ENCODE measurements at places on chromosomes 12 and 14.

DNA sequence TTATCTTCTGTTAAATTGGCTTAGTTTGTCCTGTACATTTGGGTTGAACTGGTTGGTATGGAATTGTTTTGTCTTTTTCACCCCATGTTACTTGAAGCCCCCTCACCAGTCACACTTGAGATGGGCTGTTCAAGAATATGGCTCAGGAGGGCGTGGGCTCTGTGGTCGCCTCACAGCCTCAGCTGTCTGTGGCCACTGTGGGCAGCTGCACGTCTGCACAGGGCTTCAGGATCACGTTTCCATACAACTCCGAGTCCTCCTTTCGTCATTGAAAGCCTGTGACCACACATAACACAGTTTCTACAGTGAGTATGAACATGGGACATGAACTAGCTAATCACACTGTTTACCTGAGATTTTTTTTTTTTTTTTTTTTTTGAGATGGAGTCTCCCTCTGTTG lies 81.3 kb downstream of the MOK start:
- no peak for DNase-seq

- DNase-seq, result no peak
Observed at GRCh38 chr14:96576937-96577336, 74.8 kb downstream of the PAPOLA start.

GRCh38 chr12:42643881-42644579 lies 54.5 kb upstream of the PRICKLE1 start:
- no peak for DNase-seq

DNA sequence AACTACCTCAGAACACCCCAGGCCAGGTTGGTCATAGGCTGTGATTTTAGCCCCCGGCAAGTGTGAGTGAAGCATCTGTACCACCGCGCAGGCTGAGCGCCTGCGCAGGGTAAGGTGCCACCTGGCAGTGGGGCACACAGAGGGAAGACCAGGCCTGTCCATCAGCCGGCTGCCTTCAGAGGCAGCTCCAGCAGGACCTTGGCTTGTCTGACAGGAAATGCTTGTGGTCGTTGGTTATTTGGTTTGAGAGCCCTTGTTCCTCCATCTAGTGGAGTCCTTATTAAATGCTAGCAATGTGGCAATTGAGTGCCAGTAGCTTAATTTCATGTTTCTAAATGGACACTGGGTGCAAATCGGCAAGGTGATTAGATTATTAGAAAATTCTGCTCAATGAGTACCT lies 27.5 kb downstream of the SLC25A29 start:
- DNase-seq, result no peak

GRCh38 chr14:57725399-57726077 lies 140.4 kb downstream of the SLC35F4 start:
- DNase-seq, result no peak

DNA sequence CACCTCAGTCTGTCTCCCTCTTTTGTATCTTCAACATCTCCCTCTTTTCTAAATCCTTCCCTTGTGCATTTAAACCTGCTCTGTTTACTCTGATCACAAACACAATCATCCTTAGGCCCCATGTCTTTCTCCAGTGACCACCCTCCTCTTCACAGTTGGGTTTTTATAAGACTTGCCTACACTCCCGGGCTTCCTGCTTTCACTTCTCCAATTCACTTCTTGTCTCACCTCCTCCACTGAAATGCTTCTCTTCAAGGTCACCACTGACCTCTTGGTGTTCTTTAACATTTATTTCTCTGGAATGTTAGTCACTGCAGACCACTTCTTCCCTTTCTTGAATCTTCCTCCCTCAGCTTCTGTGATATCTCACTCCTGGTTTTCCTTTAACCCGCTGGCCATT lies 8.7 kb upstream of the SMCO2 start:
- no peak for DNase-seq

DNA sequence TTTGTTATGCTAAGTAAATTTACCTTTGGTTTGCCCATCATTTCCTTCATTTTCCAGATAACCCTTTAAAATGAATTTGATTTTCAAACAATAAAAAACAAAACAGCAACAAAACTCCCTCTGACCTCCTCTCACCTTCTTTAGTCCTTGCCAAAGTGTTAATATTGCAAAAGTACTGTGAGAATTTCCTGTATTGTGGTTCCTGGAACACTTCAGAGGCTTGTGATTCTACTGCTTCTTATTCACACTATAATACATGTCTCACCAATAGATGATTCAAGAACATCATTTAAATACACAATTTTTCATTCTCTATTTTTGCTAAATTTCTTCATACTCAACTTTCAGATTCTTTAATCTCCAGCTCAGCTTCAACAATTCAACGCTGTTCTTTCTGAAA lies at the start of gene KLRD1:
Gene KLRD1, plus strand, starts transcription at position 241 of the 400 bp plus-strand sequence. CDS start 208 bp downstream, outside the sequence.
- no peak for DNase-seq

- peak; percentile 20 for DNase-seq
Observed at GRCh38 chr12:59186451-59186850, 266.1 kb upstream of the LRIG3 start.

- DNase-seq, result peak; percentile 56
Observed at GRCh38 chr12:118034429-118035189, 18.1 kb downstream of the RFC5 start.

GRCh38 chr14:50407111-50407812 lies 10.6 kb upstream of the CDKL1 start:
- no peak for DNase-seq
